Caki2 (cell line): ENCODE measurements at places on chromosomes 12 and 14. TPM values are rescaled to one million over a fixed set of nuclear protein-coding genes. Genes with fewer than 3 reads are reported as not detected.

The SPX gene
- total RNA-seq = 33.4 and 49.3 TPM in 2 replicates

The SIX6 gene
- total RNA-seq = not detected in 2 replicates

The RPL10L gene
- total RNA-seq = not detected in 2 replicates

The CLEC2A gene
- total RNA-seq = not detected in 2 replicates

The TCL1B gene
- not detected in 2 replicates for total RNA-seq

The FAM186B gene
- 0.64 TPM in 1 of 2 replicates, not detected in the other for total RNA-seq

The KRT6C gene
- total RNA-seq = not detected in 2 replicates

The TRHDE gene
- total RNA-seq = 26.0 and 36.2 TPM in 2 replicates

The PAPLN gene
- 11.6 and 21.2 TPM in 2 replicates for total RNA-seq

DNA sequence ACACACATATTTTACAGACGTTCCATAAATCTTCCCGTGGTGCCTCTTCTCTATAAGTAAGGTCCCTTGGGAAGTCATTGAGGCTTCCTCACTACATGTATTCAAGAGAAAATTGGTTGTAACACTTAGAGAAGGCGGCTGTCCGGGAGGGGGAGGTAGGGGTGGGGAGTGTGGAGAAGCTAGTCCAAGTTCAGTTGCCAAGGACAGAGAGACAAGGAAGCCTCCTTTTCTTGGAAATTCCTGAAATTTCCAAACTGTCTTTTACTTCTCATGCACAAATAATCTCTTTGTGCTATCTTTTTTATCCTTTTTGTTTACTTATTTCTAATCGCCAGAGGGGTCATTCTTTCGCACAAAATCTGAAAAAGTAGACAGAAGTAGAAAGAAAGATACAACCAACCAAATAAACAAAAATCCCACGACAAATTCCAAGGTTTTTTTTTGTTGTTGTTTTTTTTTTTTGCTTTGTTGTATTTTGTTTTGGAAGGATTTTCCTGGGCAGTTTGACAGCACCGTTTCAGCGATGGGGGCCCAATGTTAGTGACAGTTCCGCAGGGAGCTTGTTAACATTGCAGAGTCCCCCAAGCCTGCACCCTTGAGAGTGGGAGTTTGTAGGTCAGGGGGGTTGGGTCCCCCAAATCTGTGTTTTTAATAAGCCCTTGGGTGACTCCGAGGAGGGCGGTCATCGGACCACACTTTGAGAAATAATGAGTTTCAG is 45.2 kb downstream of the MAP1LC3B2 start:
- no peak for DNase-seq

- DNase-seq = peak; percentile 20
Measured at GRCh38 chr12:116015525-116015924, 262.0 kb downstream of the MED13L start.

- DNase-seq = peak; percentile 37
Measured at GRCh38 chr14:73723797-73724661, 9.8 kb upstream of the PNMA1 start.

DNA sequence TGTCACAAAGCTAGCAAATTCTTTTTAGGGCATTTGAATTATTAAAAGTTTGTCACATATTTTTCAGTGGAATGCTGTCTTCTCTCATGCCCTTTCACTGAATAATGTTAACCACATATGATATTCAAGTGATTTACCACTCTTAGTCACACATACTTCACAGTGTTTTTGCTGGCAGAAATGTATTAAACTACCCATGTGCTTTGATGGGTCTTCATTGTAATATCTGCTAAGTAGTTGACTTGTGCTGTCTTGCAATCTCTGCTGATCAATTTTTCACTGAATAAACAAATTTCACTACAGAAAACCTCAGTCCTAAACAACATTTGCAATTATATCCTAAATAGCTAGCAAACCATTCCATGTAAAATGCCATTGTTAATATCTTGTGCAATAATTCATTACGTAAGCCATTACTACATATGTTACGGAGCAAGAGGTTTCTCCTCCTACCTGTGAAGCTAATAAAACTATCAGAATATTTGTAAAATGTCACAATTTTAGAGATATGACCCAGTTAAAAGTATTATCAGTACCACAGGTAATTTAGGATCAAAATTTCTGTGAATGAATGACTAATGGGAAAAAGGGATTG is 64.6 kb upstream of the LMO3 start:
- DNase-seq = no peak

DNA sequence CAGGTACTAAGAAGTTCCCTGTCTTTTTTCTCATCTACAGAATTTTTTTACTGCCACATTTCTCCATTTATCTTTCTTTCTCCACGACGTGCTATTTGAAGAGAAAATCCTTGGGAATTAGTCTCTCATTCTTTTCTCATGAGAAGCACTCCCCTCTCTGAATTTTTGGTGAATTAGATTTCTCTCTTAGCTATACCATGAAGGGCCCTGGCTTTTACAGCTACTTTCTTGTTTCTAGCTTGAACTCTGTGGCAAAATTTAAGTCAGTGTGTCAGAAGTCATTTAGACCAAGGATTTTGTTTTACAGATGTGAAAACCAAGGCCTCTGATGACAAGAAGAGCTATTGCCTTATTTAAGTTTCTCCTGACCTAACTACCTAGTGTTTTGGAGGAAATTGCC is 213.1 kb downstream of the AEBP2 start:
- no peak for DNase-seq

DNA sequence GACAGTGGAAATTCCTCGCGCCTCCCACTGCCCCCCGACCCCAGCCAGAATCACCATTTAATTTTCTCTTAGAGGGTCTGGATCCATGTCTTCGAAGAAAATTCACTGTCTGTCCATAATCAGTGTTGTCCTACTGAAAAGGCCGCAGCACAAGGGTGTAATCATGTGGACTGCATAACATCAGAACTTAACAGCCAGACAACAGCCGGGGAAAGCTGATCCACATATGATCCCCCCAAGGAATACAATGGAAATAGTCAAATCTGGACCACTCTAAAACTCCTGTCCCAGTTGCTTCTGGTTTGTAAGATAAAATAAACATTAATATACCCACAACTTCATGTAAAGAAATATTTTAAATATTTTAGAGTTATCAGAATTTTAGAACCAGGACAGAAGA is 177.5 kb downstream of the SSPN start:
- DNase-seq = no peak

GRCh38 chr12:22799503-22799902 is 174.5 kb downstream of the ETNK1 start:
- DNase-seq = no peak

DNA sequence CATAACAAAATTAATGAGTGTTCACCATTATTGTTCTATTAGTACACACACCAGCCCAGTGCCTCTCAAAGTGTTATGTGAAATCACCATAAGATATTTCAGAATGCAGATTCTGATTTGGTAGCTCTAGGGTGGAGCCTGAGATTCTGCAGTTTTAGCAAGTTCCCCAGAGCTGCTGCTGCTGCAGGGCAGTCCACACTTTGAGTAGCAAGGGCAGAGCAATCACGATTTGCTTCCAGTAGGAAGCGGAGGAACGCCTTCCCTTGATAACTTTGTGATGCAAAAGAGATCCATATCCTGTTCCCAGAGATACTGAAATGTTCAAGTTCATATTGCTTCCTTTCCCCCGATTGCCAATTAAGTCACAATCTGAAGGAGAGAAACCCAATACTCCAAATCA is 57.9 kb downstream of the SLC17A8 start:
- DNase-seq = no peak

DNA sequence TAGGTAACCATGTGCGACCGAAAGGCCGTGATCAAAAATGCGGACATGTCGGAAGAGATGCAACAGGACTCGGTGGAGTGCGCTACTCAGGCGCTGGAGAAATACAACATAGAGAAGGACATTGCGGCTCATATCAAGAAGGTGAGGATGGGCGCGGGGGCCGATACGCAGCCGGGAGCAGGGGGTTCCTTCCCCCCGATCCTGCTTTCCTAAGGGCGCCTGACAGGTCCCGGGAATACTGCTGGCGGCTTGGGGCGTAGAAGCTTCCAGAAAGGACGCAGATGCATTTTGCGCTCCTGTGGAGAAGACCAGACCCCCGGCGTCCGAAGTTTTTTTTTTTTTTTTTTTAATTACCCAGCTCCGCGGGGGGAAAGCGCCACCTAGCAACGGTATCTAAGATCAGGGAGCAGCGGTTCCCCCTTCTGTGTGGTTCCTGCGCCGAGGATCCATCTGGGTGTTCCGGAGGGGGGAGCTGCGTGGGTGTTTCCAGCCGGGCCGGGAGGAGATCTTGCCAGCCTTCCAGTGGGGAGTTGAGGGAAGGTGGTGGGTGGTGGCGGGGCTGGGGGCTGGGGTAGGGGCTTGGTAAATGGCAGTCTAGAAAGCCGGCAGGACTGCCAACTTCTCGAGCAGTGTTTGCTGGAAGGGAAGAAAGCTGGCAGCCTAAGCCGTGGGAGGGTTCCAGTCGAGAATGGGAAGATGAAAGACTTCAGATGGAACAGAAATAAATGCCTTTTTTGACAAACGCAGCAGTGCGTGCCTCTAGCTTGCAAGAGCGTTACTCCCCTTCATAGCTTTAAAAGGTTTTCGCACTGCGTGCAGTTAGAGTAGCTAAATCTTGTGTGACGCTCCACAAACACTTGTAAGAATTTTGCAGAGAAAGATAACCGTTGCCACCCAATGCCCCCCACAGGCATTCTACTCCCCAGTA is 764 bp downstream of the DYNLL1 start:
- peak; percentile 42 for DNase-seq

DNA sequence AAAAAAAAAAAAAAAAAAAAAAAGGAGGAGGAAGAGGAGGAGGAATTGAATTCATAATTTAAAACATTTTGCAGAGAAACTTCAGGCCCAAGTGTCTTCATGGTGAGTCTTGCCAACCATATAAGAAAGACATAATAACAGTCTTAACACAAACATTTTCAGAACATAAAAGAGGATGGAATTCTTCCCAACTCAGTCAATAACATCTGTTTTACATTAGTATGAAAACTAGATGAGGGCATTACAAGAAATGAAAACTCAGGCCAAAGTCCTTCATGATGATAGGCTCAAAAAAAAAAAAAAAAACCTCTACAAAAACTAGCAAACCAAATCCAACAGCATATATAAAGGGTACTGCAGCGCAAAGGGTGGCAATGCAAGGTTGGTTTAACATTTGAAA is 151.6 kb downstream of the FOXA1 start:
- no peak for DNase-seq

- peak; percentile 21 for DNase-seq
Measured at GRCh38 chr12:4270831-4271716, 2.5 kb upstream of the CCND2 start.

DNA sequence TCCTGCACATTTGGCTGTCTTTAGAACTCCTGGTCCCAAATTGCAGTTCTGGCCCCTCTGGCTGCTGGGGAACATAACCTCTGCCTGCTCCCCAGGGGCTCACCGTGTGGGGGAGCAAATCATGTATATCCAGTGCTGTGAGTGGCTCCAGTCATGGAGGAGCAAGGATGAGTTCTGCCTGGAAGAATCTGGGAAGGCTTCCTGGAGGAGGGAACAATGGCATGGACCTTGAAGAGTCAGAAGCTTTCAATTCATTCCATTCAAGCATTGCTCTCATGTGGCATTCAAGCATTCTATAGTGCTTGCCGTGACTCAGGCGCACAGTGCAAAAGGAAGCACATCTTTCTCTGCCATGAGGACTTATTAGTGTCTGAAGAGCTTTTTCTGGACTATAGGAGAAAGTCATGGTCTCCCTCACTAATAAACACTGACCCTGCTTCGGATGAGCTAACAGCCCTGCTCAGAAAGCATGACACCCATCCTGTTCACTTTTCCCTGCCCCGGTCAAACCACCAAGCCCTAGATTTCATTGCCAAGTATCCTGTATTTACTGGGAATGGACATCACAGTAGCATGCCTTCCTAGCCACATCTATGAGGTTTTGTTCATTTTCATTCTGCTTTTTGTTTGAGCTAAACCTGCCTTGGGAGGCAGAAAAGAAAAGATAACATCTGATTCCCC is 3.5 kb downstream of the IFI27 start:
- no peak for DNase-seq

DNA sequence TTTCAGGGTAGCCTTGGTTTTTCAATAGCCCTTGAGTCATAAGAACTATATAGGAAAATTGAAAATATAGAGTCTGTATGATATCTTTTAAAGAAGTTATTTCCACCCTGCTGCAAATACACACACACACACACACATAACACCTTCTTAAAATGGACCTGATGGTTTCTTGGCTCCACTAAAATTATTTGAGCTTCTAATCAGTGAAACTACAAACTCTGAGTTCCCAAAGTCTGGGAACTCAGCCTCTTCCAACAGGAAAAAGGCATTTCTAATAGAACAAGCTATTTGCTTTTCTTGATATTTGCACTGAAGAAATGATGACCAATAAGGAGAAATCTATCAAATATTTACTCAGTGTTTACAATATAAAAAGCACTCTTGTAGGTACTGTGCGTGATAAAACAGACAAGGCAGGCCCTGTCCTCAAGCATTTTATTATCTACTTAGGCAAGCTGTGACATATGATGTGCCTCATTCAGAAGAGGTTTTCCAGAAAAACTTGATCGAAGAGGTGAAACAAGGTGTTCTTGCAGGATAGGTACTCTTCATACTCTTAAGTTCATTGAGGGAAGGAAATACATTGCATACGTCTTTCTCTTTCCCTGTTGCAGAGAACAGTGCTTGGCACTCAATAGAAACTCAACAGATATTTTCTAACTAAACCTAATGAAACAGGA is 88.6 kb downstream of the MGST1 start:
- DNase-seq = no peak

DNA sequence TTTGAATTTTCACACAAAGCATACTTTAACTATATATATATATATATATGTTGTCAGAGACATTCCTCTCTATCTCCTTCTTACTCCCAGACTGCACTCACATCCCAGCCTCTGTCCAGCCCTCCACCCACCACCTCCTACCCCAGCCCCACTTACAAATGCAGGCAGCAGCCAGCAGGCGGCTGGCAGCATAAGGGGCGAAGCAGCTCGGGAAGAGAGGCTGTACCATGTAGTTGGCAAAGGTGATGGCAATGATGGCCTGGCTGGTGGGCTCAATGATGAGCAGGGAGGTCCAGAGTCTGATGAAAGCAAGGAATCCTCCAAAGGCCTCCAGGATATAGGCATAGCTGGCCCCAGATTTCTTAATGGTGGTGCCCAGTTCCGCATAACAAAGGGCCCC is 2.5 kb downstream of the SLC7A7 start:
- DNase-seq = no peak

DNA sequence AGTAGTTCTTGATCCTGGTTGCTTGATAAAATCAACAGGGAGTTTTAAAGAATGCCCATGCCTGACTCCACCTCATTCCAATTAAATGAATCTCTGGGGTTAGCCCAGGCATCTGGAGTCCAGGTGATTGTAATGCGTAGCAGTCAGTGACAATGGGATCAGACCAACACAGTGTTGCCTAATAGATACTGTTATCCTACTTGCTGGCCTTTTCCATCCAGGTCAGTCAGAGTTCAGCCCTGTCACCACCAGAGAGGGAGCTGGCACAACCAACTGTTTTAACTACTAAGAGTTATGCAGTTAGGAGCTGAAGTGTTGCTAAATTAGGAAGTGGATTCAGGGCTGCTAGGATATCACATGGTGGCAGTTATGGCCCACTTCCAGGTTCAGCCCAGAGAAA is 107.1 kb downstream of the GPR135 start:
- peak; percentile 43 for DNase-seq

DNA sequence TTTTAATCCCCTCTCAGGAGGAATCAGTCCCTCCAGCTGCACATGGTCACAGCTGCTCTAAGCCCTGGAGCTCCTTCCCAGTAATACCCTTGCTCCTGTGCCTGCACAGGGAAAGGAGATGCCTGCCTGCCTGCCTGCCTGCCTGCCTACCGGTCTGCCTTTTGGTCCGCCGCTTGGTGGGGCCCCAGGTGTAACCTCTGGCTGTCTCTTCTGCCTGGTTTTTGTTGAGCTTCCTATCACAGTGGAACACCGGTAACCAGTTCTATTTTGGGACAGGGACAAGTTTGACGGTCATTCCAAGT is 99.8 kb downstream of the DAD1 start:
- no peak for DNase-seq
